CD4-positive, alpha-beta T cell treated with Interleukin-15 for 4 hours (primary cell): ENCODE measurements at places on chromosomes 11 and 22.

DNA sequence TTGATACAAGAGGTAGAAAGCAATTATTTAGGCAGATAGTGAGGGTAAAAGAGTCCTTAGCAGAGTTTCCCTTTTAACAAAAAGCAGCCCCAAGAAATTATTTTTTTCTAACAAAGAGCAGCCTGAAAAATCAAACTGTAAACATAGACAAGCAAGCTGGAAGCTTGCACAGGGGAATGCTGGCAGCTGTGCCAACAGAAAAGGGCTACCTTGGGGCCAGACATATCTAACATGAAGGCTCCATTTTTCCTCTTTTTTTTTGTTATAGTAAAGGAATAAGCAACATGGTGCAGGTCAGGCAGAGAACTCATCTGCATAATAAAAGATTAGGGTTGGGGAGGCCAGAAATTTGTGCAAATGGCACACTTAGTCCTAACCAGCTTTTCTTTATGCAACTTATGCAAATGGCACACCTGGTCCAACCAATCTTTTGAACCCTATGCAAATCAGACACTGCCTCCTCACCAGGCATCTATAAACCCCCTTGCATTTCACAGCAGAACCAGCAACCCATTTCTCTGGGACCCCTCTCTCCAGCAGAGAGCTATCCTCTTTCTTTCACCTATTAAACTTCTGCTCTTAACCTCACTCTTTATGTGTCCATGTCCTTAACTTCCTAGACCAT is 41.8 kb downstream of the PDGFD start:
- DNase-seq, result no peak

- peak; percentile 75 for DNase-seq
These were observed 100.9 kb downstream of the FAM76B start for GRCh38 chr11:95688501-95689222.

DNA sequence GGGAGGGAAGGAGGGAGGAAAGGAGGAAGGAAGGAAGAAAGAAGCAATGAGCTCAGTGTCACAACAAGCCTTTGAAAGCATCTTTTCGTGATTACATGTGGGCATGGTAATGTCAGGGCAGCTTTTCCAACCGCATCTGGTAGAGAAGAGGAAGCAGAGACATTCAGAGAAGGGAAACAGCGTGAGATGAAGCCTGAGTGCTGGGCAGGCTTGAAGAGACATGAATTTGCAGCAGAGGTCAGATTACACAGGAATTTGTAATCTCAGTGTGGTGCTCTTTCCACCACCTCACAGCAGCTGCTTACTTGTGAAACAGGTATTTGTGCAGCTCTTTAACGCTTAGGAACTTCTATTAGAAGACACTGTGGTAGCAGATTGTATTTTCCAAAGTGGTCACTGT is 289.5 kb upstream of the C11orf87 start:
- no peak for DNase-seq

DNA sequence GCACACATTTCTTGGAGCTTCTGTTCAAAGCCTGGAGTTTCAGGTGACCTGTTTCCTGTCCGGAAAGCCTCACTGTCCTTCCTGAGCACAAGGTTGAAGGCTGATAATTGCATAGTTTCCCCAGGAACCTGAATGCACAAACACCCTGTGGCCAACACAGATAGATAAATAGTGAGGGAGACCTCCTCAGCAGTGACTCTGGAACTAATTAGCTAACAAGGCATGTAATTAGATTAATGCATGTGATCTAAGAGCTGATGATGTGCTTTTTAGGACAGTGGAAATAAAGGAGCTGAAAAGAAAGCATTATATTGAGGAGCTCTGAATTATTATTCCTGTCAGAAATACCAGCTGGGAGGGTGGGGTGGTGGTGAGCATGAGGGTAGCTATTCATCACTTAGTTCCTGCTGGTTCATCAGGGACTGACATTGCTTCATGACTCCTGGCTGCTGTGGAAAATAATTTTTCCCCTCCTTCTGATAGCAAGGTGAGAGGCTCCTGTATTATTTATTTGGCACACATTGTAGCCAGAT is 101.1 kb downstream of the NELL1 start:
- no peak for DNase-seq

DNA sequence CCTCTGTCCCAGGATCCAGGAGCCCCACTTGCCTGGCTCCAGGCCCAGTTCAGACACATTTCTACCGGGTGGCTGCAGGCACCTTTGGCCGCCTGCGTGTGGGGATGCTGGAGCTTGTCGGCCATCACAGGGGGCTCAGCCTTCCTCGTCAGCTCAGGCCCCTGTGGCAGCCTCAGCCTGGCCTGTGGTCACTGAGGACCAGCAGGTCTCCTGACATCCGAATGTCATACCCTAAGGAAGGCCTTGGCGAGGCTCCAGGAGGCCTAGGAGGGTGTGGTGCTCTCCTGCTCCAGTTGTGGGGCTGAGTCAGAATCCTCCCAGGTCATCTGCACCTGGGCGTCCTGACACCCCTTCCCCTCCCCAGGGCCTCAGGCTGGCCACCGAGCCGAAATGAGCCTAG is 14.9 kb upstream of the SOX10 start:
- no peak for DNase-seq

GRCh38 chr11:28673691-28674432 is 565.7 kb downstream of the METTL15 start:
- no peak for DNase-seq

- DNase-seq, result peak; percentile 15
These were observed 62.0 kb downstream of the IGF2 start for GRCh38 chr11:2077061-2077802.

GRCh38 chr11:11279956-11280689 is 72.9 kb downstream of the CSNK2A3 start:
- DNase-seq, result no peak

DNA sequence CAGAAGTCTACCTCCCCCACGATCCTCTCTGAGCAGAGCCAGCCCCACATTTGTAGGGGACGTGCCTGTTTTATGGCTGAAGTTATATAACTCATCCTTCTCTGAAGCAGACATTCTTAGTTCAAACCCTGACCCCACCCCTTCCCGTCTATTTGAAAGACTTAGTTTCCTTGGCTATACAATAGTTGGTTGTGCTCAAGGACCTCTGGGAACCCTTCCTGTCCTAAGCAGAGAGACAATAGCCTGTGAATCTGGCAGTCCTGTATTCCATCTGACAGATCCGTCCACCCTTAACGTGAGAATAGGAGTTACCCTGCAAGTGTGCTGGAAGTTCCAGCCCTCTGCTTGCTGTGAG is 75.2 kb downstream of the MN1 start:
- no peak for DNase-seq

GRCh38 chr11:128336203-128336602 is 251.2 kb downstream of the ETS1 start:
- DNase-seq, result no peak

DNA sequence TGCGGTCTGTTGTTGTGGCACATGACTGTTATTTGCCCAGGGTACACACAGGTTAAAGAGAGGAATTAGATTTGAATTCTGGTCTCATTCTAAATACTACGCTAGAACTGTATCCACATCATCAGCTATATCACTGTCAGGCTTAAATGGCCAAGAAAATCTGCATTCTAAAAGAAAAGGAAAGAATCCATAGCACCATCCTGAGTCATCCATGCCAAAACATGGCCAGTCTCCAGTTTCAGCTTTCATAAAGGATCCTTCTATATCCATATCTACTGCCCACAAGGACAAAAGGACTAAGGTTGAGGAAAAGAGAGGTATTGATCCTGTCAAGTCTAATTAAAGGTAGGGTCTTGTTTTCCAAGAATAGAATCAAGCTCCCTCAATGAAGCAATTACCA is 73.6 kb upstream of the GDPD4 start:
- DNase-seq, result no peak

- DNase-seq, result no peak
These were observed 29.9 kb downstream of the GLB1L2 start for GRCh38 chr11:134361661-134362060.

DNA sequence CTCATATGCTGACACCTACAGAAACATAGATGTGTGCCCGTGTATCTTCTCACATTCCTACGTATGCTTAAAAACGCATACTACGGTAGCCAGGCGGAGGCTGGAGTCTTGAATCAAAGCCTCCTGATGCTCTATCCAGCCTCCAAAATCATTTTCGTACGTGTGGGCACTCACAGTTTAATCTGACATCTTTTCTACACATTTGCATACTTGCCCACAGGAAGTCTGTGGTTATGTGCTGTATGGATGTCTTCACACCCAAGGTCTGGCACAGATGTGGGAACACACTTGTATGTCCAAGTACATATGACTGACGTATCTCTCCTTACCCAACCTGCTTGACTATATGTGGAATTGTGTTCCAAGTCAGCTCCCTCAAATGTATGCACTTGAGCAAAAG is 561.8 kb upstream of the CADM1 start:
- DNase-seq, result no peak

- no peak for DNase-seq
These were observed 15.2 kb upstream of the SERPIND1 start for GRCh38 chr22:20758688-20759087.

DNA sequence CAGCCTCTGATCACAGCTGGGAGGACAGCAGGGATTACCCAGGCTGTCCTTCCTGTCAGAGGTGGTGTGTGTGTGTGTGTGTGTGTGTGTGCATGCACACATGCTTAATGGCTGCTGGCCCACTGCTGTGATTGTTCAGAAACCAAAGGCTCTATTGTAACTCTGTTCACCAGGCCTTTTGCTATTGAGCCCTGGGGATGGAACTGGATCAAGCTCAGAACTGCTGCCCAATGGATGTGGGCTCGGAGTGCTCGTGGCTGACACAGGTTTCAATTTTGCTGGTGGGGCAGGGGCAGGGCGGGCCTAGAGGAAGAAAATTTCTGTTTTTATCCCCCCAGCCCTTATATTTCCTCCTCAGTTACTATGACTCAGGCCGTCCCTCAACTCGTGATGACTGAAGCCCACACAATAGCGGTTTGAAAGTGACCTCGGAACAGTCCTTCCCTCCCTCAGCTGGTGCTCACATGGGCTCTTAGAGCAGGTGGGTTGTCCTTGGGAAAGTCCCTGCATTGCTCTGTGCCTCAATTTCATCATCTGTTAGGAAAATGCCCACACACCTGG is 359.3 kb downstream of the TENM4 start:
- DNase-seq, result no peak

- no peak for DNase-seq
These were observed 13.2 kb upstream of the USP18 start for GRCh38 chr22:18136563-18137320.

GRCh38 chr11:106384429-106384828 is 307.0 kb downstream of the AASDHPPT start:
- DNase-seq, result no peak

- no peak for DNase-seq
These were observed 249.0 kb downstream of the ST3GAL4 start for GRCh38 chr11:126604461-126604860.
